ENCODE measurements at places on chromosomes 4 and X.

GRCh38 chr4:21735866-21736265 lies 212.7 kb downstream of the KCNIP4 start:
- DNase-seq: no peak

GRCh38 chrX:132967049-132967448 lies 8.6 kb upstream of the HS6ST2 start:
- no peak for DNase-seq

DNA sequence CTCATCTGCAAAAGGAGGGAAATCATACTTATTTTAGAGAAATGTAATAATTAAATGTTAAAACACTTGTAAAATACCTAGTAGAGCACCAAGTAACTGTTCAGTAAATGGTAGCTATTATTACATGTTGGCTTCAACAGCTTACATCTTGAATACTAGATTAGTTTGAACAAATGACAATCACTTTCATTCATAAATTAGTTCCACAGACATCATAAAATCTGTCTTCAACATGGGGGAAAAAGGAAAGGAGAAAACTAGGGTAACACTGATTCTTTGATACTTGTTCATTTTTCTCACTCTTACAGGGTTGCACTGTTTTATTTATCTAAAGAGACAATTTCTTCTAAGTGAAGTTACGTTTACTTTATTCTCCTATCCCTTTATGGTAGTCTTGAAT lies 51.7 kb downstream of the CHM start:
- no peak for DNase-seq

DNA sequence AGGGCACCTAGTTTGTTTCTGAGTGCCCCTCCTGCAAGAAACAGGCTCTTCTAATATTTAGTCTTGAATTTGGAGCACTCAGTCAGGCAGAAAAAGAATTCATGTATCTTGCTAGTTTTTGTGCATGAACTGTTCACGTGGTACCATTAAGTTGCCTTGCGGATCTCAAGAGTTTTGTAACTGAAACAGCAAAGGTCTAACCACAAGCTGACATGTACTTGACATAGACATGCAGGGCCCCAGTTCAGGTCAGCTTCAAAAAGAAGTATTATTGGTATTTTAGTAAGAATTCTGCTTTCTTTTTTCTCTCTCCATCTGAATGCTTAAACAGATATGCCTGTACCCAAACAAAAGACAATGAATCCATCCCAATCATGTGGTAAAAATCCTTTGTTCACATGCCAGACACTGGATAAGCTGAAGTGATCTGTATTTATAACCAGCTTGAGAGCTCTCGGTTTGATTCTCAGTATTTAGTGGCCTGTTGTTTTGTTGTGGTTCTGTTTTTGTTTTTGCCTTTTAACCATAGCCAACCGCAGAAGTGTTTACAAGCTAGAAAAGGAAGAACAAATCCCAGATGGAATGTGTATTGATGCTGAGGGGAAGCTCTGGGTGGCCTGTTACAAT lies 13.0 kb downstream of the RGN start:
- peak; percentile 47 for DNase-seq

- DNase-seq: no peak
Measured at GRCh38 chrX:120768254-120768653, 107.4 kb downstream of the CT47B1 start.

GRCh38 chr4:47031011-47031678 lies at the start of gene GABRB1:
TSS of gene GABRB1 (plus strand) at chr4:47031567.
- DNase-seq: peak; percentile 74

GRCh38 chrX:118621081-118621759 lies 106.2 kb upstream of the IL13RA1 start:
- no peak for DNase-seq

DNA sequence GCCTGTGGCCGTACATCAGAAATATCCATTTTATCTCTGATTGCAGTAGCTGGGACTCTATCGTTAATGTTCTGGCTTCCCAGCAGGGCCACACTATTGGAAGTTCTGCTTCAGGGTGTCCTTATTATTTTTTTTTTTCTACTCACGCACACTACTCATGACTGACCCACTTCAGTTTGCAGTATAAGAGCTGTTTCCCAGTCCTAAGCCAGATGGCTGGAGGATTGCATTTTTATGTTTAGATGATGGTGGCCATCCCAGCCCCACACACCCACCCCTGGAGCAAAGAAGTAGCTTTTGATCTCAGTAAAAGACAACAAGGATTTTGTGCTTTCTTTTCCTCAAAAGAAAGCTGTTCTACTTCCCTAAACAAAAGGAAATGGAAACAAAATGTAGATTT lies 557.0 kb upstream of the GALNTL6 start:
- DNase-seq: no peak

- no peak for DNase-seq
Measured at GRCh38 chr4:118955515-118955914, 66.9 kb downstream of the SYNPO2 start.

DNA sequence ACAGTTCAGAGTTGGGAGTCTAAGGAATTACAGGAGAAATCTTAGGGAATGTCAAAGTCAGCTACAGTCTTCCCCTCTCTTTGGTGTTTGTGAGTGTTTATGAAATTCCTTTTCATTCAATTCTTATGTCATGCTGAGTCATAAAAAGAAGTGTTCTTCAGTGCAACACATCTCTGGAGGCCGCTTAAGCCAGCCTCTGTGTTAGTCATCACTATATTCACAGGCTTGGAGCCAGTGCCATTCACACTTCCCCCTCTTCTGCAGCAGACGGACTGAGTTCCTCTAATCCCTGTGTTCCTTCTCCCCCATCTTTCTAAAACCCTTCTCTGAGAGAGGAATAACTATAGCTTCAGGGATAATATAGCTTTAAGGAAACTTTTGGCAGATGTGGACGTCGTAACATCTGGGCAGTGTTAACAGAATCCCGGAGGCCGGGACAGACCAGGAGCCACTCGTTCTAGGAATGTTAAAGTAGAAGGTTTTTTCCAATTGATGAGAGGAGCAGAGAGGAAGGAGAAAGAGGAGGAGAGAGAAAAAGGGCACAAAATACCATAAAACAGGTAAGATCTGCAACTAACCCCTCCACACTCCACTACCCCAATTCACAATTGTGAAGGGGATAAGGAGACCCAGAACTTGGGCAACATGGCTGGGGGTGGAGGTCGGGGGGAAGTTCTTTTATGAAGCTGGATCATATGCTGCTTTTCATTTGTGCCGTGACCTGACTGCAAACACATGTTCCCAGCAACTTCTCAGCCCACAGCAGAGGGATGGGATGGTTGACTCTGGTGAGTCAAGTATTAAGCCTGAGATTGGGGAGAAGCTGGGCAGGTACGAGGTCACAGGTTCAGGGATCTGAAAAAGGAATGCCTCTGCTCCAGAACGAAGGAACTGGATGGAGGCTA lies at the start of gene SRPX2:
Gene SRPX2 (plus strand): TSS at position 244 of the 905 bp plus-strand sequence. CDS start 2,124 bp downstream, outside the sequence.
- peak; percentile 34 for DNase-seq

- peak; percentile 90 for DNase-seq
Measured at GRCh38 chrX:2928191-2928582, 952 bp downstream of the ARSD start.

GRCh38 chr4:30789219-30789671 lies 69.1 kb downstream of the PCDH7 start:
- no peak for DNase-seq

DNA sequence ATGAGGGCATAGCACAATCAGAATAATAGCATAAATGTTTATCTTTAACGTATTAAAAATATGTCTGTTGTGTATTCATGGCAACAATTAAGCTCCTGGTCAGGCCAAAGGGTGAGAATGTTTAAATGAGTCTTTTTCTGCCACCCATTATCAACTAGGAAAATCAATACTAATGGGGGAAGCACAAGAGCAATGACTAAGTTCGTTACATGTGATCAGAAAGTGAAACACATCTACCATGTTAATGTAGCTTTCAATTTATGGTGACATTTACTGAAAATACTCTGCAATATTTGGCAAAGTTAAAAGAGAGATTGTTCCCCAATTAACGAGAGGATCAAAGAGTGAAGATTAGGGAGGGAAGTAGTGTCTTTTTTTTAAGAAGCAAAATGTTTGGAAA lies 143.7 kb downstream of the NAA11 start:
- DNase-seq: no peak

- no peak for DNase-seq
Measured at GRCh38 chr4:83281307-83281706, 3.3 kb downstream of the COQ2 start.

DNA sequence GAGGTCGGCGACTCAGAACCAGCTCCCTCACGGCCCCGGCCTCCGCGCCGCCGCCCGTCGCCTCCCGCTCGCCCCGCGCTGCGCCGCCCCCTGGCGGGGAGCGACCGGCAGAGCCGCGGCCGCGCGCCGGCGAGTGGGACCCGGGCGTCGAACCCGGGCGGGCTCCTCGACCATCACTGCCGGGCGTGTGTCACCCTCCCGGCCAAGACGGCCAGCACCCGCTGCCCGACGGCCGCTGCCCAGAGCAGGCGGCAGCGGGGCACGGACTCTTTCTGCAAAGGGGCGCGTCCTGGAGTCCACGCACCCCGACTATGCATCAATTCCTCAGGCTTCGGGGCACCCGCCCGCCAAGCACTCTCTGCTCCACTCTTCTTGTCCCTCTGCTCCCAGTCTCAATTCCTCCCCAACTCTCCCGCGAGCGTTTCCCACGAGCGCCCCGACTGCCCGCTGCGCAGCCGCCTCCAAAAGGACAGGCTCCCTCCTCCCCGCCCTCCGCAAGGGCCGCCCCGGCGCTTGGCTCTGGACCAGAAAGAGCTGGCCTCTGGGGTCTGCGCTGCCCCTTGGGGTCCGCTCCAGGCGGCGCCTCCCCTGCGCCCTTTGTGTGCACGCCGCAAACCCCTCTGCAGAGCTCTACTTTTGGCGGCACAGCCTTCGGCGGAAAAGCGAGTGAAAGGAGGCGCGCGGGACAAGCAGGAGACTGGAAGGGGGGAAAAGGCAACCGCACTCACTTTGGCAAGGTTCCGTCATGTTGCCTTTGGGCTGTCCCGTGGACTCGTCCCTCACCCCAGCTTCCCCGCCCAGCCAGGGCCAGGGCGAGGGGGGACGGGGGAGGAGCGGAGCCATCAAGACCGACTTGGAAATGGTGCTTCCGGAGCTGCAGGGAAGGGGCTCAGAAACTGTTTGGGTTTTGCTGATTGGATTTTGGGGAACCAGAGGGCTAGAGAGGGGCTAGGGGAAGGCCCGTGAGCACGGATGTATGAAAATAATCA lies 1.0 kb downstream of the PDE5A start:
- DNase-seq: peak; percentile 76

GRCh38 chr4:24032371-24032989 lies 142.6 kb upstream of the PPARGC1A start:
- DNase-seq: no peak

DNA sequence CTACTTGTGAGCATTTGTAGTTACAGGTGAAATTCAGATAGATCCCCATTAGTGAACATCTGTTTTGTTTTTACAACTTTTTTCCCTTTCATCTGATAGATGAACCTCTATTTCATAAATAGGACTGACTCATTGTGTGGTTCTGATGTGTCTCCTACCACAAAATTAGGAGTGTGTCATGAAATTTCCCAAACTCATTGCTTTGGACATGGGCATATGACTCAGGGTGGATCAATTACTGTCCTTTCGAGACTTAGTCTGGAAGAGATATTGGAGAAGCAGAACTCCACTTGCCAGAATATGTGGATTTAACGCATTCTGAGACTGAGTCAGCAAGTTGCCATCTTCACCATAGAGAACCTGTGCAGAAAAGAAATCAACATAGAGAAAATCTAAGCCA lies 53.5 kb upstream of the PCDH10 start:
- no peak for DNase-seq

- no peak for DNase-seq
Measured at GRCh38 chr4:122635205-122635604, 14.3 kb upstream of the IL21 start.

DNA sequence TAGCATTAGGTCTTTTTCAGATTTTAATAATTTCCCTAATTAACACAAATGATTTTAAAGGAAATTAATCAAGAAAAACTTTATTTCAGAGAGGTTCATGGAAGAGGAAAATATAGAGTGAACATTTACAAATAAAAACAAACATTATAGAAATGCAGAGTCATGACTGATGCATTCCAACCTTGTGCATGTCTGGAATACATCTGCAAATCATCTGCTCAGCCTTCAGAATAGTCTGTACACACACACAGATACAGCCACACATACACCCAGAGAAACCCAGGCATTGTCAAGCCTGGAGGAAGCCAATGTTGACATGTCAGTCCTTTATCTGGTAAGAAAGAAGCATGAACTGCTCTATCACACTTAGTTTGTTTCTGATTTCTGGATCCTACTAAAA lies 61.3 kb upstream of the NFKB1 start:
- no peak for DNase-seq

GRCh38 chr4:166421556-166422156 lies 548.6 kb downstream of the TLL1 start:
- no peak for DNase-seq

DNA sequence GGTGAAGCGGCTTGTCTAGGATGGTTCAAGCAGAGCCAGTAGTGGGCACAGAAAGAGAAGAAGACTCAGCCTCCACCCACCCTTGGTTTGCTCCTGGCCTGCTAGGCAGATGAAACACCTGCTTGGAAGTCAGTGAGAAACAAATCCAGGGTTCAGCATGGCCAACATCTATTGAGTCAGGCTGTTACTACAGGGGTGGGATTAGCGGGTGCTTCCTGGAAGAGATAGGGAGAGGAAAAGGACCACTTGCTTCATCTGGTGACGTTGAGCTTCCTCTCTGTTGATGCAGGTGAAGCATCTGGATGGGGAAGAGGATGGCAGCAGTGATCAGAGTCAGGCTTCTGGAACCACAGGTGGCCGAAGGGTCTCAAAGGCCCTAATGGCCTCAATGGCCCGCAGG lies 3.0 kb downstream of the MAGED2 start:
- no peak for DNase-seq

DNA sequence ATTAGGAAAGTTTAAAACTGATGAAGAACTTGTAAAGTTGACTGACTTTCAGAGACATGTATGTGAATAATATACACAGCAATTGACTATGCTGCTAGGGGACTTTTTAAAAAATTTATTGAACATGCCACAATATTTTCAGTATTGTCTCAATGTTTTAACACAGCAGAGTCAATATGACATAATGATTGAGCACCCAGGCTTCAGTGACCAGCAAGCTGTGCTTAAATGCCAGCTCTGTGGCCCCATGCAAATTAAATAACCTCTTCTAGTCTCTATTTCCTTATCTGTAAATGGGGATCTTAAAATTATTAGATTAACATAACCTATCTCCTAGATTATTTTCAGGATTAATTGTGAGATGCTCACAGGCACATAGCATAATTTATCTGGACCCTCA lies 56.8 kb upstream of the TXK start:
- DNase-seq: no peak

DNA sequence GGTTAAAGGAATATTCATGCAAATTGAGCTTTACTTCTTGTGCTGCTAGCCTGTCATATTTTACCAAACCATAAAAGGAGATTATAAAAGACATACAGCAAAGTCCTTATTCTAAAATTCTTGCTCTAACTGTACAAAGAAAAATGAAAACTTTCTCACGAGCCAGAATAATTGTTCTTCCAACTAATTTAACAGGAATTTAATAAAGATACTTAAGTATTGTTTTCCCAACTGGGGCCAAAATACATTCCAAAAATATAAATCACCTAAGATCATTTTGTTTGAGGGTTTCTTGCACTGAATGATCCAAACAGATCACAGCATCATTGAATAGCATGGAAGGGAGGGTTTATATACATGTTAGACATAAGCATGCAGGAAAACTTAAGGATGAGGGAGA lies 127.1 kb upstream of the PCDH18 start:
- DNase-seq: no peak
